Suprapubic skin (tissue), 4 donors: ENCODE measurements at places on chromosomes 3 and 15. TPM values are rescaled to one million over a fixed set of nuclear protein-coding genes. Genes with fewer than 3 reads are reported as not detected.

DNA sequence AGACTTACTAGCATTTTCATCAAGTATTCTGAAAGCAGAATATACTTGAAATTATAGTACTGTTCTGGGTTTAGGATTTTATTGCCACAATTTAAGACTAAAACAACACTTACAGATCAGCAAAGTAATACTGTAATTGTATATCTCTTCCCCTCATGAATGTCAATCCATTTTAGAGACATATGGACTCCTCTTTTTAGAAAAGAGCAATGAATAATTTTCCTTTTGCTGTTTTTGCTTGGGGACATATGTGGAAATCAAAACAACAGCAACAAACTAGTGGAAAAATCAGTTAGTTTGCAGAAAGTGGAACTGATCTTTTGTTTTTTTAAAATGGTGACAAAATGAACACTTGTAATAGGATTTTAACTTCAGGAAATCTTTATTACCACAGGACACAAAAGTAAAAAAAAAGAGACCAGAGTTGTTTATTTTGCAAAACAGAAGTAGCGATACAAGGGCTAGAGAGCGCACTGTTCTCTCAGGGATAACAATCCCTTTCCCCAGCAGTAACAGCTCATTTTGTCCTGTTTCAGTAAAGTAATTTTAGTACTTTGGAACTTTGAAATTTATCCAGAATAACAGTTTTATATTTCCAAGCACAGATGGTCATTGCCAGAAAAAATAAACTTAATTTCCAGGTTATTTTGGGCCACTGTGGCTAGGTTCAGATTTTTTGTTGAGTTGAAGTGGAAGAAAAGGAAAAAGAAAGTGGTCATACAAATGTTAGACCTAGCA lies 17.1 kb downstream of the LEKR1 start:
- no peak overlapping the region for H3K27ac ChIP-seq
- no peak overlapping the region for H3K4me3 ChIP-seq
- H3K36me3 ChIP-seq = no peaks in the 10 kb centered on the region
- H3K27me3 ChIP-seq = no peaks in the 10 kb centered on the region

- no peak overlapping the region for H3K27ac ChIP-seq
- no peaks in the 10 kb centered on the region for H3K36me3 ChIP-seq
- peaks cover 8% of the 10 kb centered on the region for H3K4me1 ChIP-seq
- no peak for DNase-seq
- no peak overlapping the region for H3K4me3 ChIP-seq
- H3K27me3 ChIP-seq = no peaks in the 10 kb centered on the region
Measured at GRCh38 chr3:32443478-32443877, 51.8 kb downstream of the CMTM7 start.

DNA sequence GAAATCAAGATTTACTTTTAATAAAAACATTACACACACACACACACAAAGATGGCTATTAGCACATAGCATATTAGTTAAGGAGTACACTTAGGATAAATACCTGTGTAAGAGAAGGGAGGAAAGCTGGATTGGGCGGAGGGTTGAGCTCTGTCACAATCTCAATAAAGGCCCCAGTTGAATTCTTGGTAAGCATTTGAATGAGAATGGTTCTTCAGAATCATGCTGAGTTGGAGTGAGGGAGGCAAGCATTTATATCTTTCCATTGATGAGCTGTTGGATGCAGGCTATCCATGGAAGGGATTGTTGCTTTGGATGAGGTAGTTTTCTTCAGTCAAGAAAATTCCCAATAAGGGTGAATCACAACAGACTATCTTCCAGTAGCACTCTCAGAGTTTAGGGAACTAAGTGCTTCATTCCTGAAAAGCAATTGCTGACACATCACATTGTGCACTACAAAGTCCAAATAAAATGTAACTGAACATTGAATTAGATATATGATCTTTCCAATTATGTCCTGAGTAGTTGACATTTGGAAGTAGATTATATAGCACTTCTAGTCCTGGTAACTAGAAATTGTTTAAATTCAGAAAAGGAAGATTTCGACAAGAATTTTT lies 95.7 kb downstream of the SUCNR1 start:
- no peak for DNase-seq
- H3K4me1 ChIP-seq = peaks cover under 1% of the 10 kb centered on the region
- no peaks in the 10 kb centered on the region for H3K36me3 ChIP-seq
- H3K4me3 ChIP-seq = no peak overlapping the region
- H3K27me3 ChIP-seq = no peaks in the 10 kb centered on the region

DNA sequence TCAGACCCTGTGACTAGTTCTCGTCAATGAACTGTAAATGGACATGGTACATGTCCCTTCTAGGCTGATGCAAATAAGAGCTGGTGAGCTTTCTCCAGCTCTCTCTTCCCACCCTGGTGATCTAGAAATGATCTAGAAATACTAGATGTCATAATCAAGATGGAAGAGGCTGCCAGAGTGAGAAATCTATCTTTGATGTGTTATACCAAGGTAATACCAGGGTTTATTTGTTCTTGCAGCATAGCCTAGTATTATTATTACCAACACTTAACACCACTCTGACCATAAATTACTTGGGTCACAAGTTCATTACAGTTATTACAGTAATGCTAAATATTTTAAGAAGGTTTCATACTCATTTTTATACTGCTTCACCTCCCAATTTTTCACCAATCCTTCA lies 138.4 kb upstream of the LMCD1 start:
- no peaks in the 10 kb centered on the region for H3K27me3 ChIP-seq
- no peak overlapping the region for H3K27ac ChIP-seq
- no peak for DNase-seq
- no peak overlapping the region for H3K4me3 ChIP-seq

DNA sequence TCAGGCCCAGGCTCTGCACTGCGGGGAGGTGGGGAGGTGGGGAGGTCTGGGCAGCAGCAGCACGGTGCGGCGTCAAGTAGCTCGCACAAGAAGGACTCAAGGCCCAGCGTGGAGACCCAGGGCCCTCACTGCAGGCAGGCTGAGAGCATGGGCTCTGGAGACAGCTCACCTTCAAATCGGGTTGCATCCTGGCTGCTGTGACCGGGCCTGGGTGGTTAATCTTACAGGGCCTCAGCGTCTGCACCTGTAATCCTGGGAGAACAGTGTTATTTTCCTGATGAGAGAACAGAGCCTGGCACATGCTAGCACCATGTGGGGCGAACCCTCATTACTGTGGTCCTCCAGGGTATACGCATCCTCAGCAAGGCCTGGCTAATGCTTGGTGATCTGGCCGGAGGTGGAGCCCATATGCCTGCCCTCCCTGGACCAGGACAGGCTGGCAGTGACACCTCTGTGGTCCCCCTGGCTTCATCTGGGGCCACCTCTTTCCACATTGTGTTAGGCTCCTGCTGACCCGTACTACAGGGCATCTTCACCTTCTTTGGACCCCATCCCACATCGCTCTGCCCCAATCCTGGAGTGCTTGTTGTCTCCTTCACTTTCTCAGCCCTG lies 55.5 kb downstream of the RGMA start:
- H3K27me3 ChIP-seq = no peaks in the 10 kb centered on the region
- DNase-seq = peak; percentile 67
- no peak overlapping the region for H3K27ac ChIP-seq
- H3K4me1 ChIP-seq = peaks cover 42% of the 10 kb centered on the region

DNA sequence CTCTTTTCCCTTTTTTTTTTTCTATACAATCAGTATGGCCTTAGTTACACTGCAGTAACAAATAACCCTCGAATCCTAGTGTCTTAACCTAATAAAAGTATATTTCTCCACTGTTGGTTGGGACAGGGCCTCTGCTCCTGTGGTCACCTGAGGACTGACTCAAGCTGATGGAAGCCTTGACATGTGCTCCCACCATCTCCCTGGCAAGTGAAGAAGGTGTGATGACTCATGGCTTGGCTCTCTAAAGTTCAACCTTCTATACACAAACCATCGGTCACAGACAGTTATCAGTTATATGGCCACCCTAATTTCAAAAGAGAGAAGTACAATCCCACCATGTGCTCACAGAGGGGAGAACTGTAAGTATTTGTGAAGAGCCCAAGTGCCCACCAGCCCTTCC lies 65.8 kb upstream of the CACNA2D3 start:
- no peak overlapping the region for H3K4me3 ChIP-seq
- no peaks in the 10 kb centered on the region for H3K36me3 ChIP-seq
- DNase-seq = no peak
- H3K27ac ChIP-seq = no peak overlapping the region

GRCh38 chr3:194949592-194949991 lies 263.9 kb downstream of the FAM43A start:
- H3K27ac ChIP-seq = no peak overlapping the region
- no peaks in the 10 kb centered on the region for H3K27me3 ChIP-seq
- no peaks in the 10 kb centered on the region for H3K36me3 ChIP-seq
- DNase-seq = peak; percentile 4
- peaks cover 24% of the 10 kb centered on the region for H3K4me1 ChIP-seq

DNA sequence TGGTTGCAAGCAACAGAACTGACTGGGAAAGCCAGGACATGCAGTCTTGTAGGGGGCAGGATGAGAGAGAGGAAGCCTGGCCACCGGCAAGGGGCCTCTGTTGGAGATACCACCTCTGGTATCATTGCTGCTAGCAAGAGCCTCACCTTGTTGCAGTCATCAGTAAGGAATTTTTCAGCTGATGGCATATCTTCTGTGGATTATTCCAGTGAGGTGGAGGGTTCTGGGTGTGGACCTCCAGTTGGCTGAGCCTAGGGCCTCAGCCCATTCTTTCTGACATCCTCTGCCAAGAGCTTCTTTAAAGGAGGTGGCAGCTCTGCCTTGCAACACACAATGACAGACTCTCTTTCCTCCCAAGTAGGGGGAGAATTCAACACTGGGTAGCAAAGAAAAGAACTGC lies 128.9 kb downstream of the AQP9 start:
- no peaks in the 10 kb centered on the region for H3K36me3 ChIP-seq
- H3K27ac ChIP-seq = no peak overlapping the region
- H3K27me3 ChIP-seq = no peaks in the 10 kb centered on the region
- H3K4me1 ChIP-seq = peaks cover 19% of the 10 kb centered on the region
- no peak overlapping the region for H3K4me3 ChIP-seq

GRCh38 chr15:34876640-34877039 lies 81.3 kb upstream of the ACTC1 start:
- no peaks in the 10 kb centered on the region for H3K27me3 ChIP-seq
- H3K4me1 ChIP-seq = no peaks in the 10 kb centered on the region
- DNase-seq = no peak
- no peak overlapping the region for H3K4me3 ChIP-seq
- H3K27ac ChIP-seq = no peak overlapping the region
- peaks cover 71% of the 10 kb centered on the region for H3K36me3 ChIP-seq

DNA sequence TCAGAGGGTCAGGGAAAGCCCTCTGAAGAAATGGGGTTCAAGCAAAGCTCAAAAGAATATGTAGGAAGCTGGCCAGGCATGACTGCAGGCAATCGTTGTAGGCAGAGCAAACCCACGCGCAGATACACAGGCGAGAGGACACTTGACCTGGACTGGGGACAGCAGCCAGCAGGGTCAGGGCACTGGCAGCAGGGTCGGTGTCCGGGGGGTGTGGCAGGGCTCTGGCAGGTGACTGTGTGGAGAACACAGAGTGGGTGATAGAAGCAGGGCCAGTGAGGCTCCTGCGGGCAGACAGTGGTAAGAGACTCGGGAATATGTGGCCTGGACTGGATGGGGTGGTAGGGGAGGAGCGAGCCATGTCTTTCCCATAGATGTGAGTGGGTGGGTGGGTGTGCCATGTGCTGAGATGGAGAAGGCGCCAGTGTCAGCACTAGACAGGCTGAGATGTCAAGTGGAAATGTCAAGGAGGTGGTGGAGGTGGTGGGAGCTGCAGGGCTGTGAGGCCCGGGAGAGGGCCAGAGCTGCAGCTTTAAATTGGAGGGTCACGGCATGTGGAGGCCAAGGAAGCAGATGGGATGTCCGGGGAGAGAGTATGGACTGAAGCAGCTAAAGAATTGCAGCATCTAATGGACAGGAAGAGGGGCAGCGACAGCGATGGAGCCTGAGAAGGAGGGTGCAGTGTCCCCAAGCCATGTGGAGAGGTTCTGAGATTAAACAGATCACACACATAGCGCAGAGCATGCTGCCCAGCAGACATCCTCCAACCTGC lies 13.4 kb downstream of the TMEM43 start:
- H3K4me1 ChIP-seq = peaks cover 35% of the 10 kb centered on the region
- H3K27me3 ChIP-seq = no peaks in the 10 kb centered on the region

- H3K27me3 ChIP-seq = no peaks in the 10 kb centered on the region
- no peak overlapping the region for H3K4me3 ChIP-seq
- no peaks in the 10 kb centered on the region for H3K4me1 ChIP-seq
- H3K36me3 ChIP-seq = no peaks in the 10 kb centered on the region
Measured at GRCh38 chr3:29494305-29495036, 213.6 kb downstream of the RBMS3 start.

DNA sequence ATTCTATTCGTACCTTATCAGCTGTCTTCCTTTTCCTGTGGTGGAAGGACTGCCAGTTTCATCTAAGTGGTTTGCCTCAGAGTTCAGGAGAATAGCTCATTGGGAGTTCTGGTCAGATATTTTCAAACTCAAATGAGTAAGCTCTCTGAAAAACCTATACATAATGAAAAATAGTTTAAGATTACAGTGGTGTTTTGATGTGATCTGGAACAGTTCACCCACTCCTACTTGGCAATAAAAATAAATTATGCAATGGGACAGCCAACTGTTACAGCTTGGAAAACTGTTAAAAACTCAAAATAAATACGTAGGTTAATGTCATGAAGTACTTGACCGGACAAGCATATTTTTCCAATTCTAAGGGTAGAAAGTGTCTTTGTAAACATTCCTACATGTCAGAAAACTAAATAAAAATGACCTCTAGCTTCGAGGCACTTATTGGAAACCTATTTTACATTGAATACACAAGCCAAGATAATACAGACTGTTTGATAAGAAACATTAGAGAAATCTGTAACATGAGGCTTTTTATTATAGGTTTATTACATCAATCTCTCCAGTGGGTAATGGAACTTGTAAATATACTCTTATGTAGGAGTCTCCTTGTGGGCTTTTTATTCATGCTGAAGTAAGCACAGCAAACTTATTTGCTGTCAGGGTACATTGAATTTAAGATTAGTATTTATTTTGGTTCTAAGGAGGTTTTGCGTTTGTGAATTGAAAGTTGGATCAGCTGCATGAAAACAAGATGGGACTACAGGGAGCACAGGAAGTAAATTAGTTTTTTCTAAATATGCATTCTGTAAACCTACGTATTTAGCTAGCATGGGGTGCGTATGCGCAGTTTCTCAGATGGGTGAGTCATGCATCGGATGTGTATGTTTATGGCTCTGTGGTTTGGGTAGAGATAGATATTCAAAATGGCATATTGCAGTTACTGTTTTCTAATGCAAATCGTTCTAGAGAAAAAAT lies 453.1 kb downstream of the IL5RA start:
- DNase-seq = no peak
- no peaks in the 10 kb centered on the region for H3K27me3 ChIP-seq
- no peak overlapping the region for H3K27ac ChIP-seq

Gene PTPRG
- total RNA-seq = 18.5 TPM

Gene NXPE3
- 2.2 TPM for total RNA-seq

Gene SCG5
- not detected for total RNA-seq

Gene CBLB
- total RNA-seq = 22.6 TPM

Gene TCF12
- total RNA-seq = 91.3 TPM

Gene TMA7
- total RNA-seq = 135 TPM

Gene FRMD4B
- 53.8 TPM for total RNA-seq

Gene MBD4
- 42.5 TPM for total RNA-seq
